NCI-H460 (cell line): ENCODE measurements at places on chromosomes 7 and 10. TPM values are rescaled to one million over a fixed set of nuclear protein-coding genes. Genes with fewer than 3 reads are reported as not detected.

TFEC gene
- 0.06 TPM in 1 of 2 replicates, not detected in the other for total RNA-seq

RAB19 gene
- not detected in 2 replicates for total RNA-seq

OR6V1 gene
- total RNA-seq = not detected in 2 replicates

CYP3A7 gene
- not detected in 2 replicates for total RNA-seq

CFAP69 gene
- 3.2 and 4.3 TPM in 2 replicates for total RNA-seq

HHEX gene
- total RNA-seq = 21.6 and 23.5 TPM in 2 replicates

SH2B2 gene
- 3.2 and 3.3 TPM in 2 replicates for total RNA-seq

GIMAP7 gene
- not detected in 2 replicates for total RNA-seq

MCMBP gene
- total RNA-seq = 87.8 and 89.8 TPM in 2 replicates

GNAT3 gene
- not detected in 2 replicates for total RNA-seq

VWA2 gene
- not detected in 2 replicates for total RNA-seq

CPA2 gene
- 0.59 and 0.75 TPM in 2 replicates for total RNA-seq

FEZF1 gene
- 0.17 TPM in 1 of 2 replicates, not detected in the other for total RNA-seq

CLCN1 gene
- total RNA-seq = 0.07 TPM in 1 of 2 replicates, not detected in the other

MICALL2 gene
- total RNA-seq = 3.7 and 9.6 TPM in 2 replicates

TSPAN12 gene
- 9.1 and 9.6 TPM in 2 replicates for total RNA-seq

SAP25 gene
- total RNA-seq = 0.52 TPM in 1 of 2 replicates, not detected in the other

APBB1IP gene
- total RNA-seq = not detected in 2 replicates

MOGAT3 gene
- total RNA-seq = not detected in 2 replicates

STEAP2 gene
- 2.1 and 2.2 TPM in 2 replicates for total RNA-seq

PDK4 gene
- total RNA-seq = 5.8 and 6.2 TPM in 2 replicates

OPN4 gene
- not detected in 2 replicates for total RNA-seq

MYL10 gene
- total RNA-seq = not detected in 2 replicates

ERLIN1 gene
- 45.7 and 48.0 TPM in 2 replicates for total RNA-seq

ETV1 gene
- total RNA-seq = 68.8 and 81.6 TPM in 2 replicates

IL2RA gene
- not detected in 2 replicates for total RNA-seq

SYT15B gene
- total RNA-seq = 0.07 TPM in 1 of 2 replicates, not detected in the other
